Myometrial cell (primary cell): ENCODE measurements at places on chromosomes 12 and 14. TPM values are rescaled to one million over a fixed set of nuclear protein-coding genes. Genes with fewer than 3 reads are reported as not detected.

The BIN2 gene
- not detected in 2 replicates for total RNA-seq

The RHEBL1 gene
- 0.58 and 3.4 TPM in 2 replicates for total RNA-seq

The RAP1B gene
- 220 and 282 TPM in 2 replicates for total RNA-seq

The CLMN gene
- total RNA-seq = under 0.01 and 0.29 TPM in 2 replicates

The CCDC184 gene
- 0.58 and 1.1 TPM in 2 replicates for total RNA-seq

The RNASE7 gene
- total RNA-seq = not detected in 2 replicates

The RALGAPA1 gene
- total RNA-seq = 6.3 and 10.5 TPM in 2 replicates

The PRB2 gene
- not detected in 2 replicates for total RNA-seq
